ENCODE measurements at places on chromosomes 3 and 15.

DNA sequence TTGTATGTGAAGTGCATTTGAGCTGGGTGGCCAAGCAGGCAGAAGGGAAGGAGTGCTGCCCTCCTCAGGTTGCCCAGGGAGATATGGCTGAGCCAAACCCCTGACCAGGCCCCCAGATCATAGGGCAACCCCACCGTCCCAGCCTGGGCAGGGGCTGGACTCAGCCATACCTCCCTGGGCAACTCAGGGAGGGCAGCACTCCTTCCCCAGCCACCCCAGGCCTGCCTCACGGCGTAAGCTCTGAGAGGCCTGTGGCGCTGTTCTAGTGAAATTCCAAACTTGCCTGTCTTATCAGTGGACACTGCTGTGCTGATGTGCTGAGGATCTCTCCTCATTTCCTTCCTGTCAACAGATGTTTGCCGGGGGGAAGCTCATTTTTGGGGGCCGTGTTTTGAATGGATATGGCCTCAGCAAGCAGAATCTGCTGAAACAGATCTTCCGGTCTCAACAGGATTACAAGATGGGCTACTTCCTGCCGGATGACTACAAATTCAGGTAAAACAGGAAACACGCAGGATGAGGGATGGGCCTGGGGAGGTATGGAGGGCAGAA is 57.6 kb upstream of the FGD5 start:
- no peak for DNase-seq

DNA sequence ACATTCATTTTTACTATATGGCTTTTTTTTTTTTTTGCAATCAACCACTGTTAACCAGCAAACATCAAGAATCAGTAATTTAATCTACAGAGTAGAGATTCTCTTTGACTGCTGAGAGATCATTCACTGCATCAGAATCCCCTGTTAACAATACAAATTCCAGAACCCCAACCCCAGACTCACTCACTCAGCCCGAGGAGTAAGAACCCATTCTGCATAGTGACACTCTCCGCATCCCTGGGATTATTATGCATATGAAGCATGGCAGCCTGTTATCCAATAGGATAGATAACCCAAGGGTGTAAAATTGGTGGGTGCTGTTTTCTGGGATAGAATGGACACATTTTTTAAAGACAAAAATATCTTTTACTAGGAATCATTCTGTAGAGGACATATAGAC is 76.3 kb upstream of the CCDC39 start:
- no peak for DNase-seq

DNA sequence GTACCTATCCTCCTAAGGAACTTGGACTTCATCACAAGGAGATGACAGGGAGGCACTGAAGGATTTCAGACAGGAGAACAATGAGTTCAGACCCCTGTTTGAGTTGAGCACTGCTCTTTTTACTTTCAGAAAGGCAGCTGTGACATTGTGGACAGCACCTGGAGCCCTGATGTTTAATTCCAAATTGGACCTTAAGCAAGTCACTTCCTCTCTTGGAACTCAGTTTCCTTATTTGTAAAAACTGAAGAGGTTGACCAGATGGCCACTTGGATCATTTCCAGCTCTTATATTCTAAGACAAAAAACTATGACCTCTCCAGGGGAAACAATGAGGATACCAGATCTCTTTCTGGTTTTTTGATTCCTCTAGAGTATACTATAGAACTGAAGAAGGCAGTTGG is 34.1 kb upstream of the SMAD3 start:
- DNase-seq = no peak

GRCh38 chr3:24483873-24484272 is 10.8 kb downstream of the THRB start:
- DNase-seq = no peak

- DNase-seq = no peak
These were observed 229.7 kb downstream of the SHOX2 start for GRCh38 chr3:157876556-157876955.

- no peak for DNase-seq
These were observed 65.8 kb upstream of the MAGI1 start for GRCh38 chr3:66104535-66104934.

DNA sequence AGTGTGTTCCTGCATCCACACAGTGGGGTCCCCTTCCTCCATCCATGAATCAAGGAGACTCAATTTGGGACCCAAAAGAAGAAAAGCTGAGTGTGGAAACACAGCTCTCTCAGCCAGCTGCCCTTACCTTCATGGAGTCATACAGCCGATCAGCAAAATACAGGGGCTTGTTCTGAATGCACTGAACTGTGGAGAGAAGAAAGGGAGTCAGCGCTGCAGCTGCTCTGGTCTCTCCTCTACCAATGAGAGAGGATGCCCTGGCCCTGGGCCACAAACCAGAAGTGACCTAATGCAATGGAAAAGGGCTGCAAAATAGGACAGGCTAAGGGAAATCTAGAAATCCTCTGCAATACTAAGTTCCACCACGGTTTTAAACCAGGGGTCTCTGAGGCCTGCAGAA is 46.7 kb downstream of the ANXA2 start:
- DNase-seq = peak; percentile 79

DNA sequence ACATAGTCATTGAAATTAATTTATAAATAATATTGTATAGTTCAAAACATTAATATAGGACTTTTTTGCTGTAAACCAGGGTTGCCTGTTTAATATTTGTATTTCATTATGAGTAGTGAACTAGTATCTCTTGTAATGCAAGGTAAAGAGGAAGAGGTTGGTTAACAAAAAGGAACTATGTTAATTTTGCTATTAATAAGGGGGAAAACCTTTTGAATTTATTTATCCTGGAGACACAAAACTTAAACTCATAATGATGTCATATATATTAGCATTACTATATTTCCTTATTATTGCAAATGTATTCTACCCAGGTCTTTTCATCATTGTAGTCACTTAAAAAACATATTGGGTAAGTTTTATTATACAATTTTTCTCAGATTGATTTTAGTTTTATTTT is 94.5 kb downstream of the CHL1 start:
- no peak for DNase-seq

DNA sequence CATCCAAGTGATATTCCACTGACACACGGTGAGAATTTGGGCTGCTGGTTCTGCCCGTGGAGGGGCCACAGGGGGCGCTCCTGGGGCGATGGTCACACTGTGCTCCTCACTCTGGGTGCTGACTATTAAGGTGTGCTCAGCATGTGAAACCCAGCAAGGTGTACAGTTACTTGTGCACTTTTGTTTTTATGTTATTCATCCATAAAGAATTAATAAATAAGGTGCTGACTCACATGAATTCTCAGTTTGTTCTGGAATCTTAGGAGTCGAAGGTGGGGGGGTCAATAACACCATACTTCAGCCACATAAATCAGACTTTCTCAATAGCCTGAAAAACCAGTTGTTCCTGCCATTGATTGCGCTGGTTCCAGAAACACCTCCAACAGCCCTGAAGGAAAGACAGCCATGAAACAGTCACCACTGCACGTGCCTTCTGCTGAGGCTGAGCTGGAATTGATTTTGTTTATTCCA is 53.5 kb upstream of the SPATA12 start:
- DNase-seq = no peak

GRCh38 chr3:132317229-132317948 is at the start of gene ACP3:
Gene ACP3 (plus strand): TSS chr3:132317407. CDS start chr3:132317457, 50 bp downstream.
- DNase-seq = no peak

DNA sequence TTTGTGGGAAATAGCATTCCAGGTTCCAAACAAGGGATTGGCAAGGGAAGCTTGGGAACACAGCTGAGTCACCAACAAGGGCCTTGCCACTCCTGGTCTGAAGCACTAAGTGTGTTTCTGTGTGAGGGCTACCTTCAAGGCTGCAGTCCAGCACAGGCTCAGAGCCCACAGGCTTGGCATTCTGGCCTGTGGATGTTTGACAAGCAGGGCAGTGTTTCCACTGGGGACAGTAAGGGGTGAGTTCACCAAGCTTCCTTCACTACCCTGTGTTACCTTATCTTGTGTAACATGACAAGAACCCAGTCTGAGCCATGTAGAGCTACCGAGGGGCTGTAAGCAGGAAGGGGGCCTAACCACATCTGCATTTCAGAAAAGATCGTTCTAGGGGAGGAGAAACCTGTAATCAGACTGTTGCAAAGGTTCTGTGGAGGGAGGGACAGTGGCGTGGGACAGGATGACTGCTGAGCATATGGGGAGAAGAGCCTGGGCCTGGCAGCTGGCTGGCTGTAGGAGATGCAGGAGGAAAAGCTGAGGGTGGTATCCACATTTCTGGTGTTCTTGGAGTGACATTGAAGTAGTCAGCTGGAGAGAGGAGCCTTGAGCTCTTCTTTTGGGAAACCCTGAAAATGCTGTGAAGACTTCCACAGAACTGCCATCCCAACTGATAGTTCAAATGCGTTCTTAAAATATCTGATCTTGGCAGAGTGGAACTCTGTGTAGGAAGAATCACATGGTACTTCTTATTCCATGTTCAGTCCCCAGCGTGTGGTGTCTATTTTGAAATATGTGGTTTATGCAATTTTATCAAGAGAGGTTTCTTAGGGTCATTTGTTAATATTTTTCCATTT is 61.3 kb downstream of the CTDSPL start:
- DNase-seq = no peak

DNA sequence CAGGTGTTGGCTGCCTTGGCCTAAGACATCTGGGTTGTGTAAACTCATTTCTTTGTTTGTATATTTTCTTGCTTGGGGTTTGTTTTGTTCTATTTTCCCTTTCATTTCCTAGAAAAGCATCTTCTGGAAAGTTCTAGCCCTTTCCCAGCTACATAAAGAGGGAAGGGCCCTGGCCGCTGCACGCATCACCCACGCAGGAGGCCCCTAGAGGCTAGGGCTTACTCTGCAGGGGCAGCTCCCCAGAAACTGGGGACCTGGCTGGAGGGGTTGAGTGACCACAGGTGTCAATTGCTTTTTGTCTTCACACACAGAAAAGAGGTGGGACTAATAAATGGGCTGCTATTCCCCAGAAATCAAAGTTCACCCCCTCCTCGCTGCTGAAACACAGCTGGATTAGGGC is 52.6 kb downstream of the PDIA5 start:
- no peak for DNase-seq

- DNase-seq = no peak
These were observed 96.3 kb upstream of the ALDH1A3 start for GRCh38 chr15:100783291-100783690.

DNA sequence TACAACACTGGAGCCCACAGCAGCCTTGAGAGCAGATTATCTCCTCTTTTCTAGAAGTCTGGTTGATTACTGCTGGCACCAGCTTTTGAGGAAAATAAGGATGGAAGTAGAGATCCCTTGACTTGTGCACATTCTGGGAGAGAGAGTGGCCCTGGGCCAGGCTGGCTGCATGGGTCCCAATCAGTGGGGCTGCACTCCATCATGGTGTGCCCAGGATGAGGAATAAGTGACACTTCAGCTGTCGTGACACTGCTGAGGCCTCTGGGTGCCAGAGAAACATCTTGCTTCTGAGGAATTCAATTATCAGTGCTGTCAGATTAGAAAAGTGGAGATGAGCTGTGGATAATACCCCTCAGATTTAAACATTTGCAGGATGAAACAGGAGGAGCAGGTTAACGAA is 9.1 kb downstream of the RAMAC start:
- no peak for DNase-seq

DNA sequence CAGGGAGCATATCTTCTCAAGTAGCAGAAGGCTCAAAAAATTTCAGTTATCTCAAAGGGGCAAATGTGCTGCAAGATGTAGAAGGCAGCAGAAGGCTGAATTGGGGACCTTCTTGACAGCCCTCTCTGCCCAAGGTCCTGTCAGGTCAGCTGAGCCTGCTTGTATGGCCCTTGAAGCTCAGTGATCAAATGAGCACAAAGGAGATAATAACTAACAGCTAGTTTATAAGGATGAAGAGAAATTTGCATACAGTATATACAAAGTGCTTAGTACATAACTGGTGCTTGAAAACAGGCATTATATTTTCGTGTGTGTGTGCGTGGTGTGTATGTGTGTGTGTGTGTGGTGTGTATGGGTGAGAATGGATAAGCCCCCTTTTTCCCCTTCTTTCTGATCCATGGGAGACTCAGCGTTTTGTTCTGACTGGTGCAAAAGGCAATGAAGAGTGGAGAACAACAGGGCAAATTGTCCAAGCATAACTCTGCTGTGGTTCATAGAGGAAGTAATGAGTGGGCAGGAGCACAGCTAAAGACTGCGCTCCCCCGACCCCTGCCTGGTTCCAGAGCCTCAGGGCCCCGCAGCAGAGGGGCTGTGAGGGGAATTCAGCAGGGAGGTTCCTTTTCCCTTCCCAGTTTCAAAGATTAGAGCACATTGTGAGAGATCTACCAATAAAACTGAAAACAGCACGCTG is 356.8 kb upstream of the NR2F2 start:
- DNase-seq = no peak

- no peak for DNase-seq
These were observed 199.8 kb downstream of the TBC1D5 start for GRCh38 chr3:17542591-17542990.

DNA sequence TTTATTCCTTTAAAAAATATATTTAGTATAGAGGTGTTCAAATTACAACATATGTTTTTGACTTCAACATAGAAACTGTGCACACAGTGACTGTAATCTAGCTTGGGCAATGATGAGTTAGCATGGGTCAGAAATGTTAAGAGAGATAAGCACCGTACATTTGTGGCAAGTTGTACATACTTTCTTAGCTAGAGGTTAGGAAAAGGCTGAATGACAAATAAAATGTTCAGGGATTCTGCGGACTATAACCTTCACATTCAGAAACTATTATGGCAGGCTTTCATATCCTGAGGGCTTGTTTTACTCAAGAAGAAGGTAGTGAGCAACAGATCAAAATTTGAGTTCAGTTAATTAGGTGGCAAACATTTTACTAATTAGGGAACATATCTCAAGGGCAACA is 379.7 kb upstream of the EPHA6 start:
- no peak for DNase-seq

GRCh38 chr3:157938154-157938779 is 168.0 kb downstream of the SHOX2 start:
- DNase-seq = no peak

GRCh38 chr3:12436514-12437220 is 47.6 kb upstream of the TSEN2 start:
- DNase-seq = no peak

- DNase-seq = no peak
These were observed 18.5 kb downstream of the RYK start for GRCh38 chr3:134232151-134232550.

- DNase-seq = no peak
These were observed 714.0 kb downstream of the CADM2 start for GRCh38 chr3:85672761-85673160.

- no peak for DNase-seq
These were observed 48.2 kb upstream of the FMN1 start for GRCh38 chr15:33242669-33243191.

Data from NCI-H345 (cell line).